ENCODE measurements at places on chromosomes 2 and 18.

GRCh38 chr2:217654168-217654567 is 348.6 kb downstream of the TNS1 start:
- DNase-seq = no peak

DNA sequence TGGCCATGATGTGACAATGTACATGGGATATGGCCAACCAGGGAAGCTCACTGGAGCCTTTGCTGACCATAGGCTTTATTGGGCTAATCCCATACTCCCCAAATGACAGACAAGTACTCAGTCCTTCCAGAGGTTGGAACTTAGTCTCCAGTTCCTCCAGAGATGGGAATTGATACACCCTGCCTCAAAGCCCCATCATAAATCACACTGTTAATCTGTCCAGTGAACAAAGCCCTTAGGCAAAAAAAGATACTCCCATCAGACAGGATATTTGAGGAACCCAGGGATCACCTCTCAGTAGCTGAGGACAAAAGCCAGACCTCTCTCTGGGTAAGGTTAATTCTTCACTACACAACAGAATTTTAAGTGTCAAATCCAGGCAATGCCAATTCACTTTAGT is 247.5 kb upstream of the CDH20 start:
- no peak for DNase-seq

DNA sequence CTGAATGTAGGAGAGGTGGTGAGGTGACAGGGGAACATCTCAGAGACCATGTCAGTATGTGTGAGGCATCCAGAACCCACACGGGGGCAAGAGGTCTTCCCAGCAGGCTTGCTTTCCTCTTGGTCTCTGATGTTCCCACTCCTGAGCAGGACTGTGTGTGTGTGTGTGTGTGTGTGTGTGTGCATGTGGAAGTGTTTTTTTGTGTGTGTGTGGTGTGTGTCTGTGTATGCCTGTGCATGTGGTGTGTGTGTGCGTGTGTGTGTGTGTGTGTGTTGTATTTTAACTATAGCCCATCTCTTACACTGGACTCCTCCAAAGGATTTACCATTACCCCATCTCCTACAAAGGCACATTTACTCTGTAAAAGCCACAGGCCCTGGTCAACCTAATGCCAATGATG is 40.4 kb downstream of the SLC4A5 start:
- no peak for DNase-seq

DNA sequence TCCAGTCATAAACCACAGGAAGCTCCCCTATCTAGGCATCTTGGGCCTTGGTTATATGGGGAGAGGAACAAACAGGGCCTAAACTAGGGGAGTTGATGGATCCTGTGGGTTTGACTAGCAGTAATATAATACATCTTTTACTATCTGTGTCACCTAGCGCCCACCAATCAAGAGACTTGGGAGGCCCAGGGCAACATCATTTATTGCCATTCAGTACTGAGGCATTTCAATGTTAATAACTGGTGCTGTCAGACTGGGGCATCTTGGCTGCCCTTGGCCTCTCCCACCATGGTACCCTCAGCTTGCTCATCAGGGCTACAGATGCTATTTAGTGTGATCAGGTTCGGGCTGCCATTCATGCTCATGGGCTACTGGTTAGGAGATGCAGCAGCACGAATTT is 320.7 kb downstream of the MYCN start:
- no peak for DNase-seq

DNA sequence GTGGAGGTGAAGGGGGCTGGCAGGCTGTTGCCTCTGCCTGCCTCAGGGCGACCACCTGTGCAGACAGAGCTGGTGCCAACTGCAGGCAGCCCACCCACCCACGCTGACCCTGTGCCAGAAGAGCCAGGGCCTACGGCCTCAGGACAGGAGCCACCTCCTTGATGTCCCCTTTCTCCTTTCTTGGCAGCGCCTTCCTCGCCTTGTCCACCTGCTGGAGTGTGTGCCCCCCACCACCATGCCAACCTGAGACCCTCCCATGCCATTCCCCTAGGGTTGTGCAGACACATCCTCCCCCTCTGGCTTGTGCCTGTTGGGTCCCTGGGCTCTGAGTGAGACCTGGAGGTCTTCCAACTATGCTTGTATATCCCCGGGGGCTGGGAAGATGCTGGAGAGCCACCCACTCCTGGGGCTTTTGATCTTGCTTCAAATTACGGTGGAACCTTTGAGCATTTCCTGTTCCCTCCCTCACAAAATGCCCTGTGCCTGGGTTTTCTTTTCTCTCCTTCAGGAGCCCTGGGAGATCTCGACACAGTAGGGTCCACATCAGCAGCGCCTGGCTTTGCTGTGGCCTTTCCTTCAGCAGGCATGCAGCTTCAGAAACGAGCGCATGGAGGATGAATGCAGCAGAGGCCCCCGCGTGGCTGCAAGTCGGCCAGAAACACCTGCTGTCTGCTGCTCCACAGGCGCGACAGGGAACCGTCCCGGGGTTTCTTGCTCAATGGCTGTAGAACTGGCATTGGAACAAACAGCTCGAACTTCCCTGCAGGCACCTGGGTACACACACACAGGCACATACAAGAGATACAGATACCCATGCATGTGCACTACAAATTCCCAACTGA is 65.9 kb upstream of the SH3RF3 start:
- DNase-seq = no peak

All from stimulated activated CD4-positive, alpha-beta T cell treated with anti-CD3 and anti-CD28 coated beads, Interleukin-4, amount 100 ng/mL, for 4 hours (primary cell).